ENCODE measurements at places on chromosomes 3 and 15. TPM values are rescaled to one million over a fixed set of nuclear protein-coding genes. Genes with fewer than 3 reads are reported as not detected.

The CHP1 gene
- 46.1 TPM for total RNA-seq

The FYTTD1 gene
- total RNA-seq = 20.9 TPM

DNA sequence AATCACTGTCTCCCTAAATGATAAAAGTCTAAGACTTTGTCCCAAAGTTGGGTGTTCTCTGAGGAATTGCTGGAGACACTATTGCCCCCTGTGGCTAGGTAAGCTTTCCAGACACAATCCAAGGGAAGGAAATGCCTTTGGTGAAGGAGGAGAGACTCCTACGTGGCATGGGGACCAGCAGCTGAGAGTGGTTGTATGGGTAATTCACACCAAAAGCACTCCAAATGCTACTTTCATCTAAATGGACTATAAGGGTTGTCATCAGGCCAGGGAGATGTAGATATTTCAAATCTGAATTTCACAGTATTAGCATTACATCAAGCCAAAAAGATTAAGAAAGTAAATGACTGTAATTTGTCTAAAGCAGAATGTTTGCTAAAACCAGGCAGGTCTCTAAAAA is 400.8 kb upstream of the THBS1 start:
- H3K27me3 ChIP-seq = no peaks in the 10 kb centered on the region
- H3K4me3 ChIP-seq = no peak overlapping the region
- no peaks in the 10 kb centered on the region for H3K36me3 ChIP-seq
- no peak for DNase-seq
- H3K27ac ChIP-seq = peak overlapping the region; percentile 41
- peaks cover 38% of the 10 kb centered on the region for H3K4me1 ChIP-seq

DNA sequence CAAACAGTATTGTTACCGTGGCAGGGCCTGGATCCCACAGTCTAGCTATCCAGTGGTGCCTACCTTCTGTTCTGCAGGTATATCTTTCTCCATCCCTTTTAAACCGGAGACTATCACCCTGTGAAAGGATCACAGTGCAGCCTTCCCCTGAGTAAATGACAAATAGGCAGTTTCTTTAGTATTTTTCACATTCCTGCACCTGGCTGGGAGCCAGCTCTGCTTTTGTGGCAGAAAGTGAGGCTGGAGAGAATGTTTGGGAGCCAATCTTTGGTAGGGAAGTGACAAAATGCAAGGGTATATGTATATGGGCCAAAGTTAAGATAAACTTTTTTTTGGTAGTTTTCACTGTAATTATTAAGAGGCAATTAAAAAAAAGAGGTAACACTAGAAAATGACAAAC is 54.8 kb downstream of the ARHGEF26 start:
- H3K27ac ChIP-seq = no peak overlapping the region
- DNase-seq = no peak
- no peaks in the 10 kb centered on the region for H3K36me3 ChIP-seq
- H3K27me3 ChIP-seq = no peaks in the 10 kb centered on the region
- no peaks in the 10 kb centered on the region for H3K4me1 ChIP-seq

- no peak overlapping the region for H3K27ac ChIP-seq
- H3K27me3 ChIP-seq = no peaks in the 10 kb centered on the region
- DNase-seq = no peak
Measured at GRCh38 chr3:24401811-24402185, 92.9 kb downstream of the THRB start.

DNA sequence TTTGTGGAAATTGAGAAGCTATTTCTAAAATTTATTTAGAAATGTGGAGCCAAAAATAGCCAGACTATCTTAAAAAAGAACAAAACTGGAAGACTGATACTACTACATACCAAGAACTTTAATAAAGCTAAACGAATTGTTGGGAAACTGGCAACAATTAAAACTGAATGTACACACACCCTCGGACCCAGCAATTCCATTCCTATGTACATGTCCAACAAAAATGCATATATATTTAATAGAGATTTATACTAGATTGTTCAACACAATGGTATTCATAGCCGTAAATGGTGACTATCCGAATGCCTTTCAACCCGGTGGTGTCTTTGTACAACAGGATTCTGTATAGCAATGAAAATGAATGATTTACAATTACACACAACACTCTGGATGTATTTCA is 136.5 kb upstream of the RASGRP1 start:
- H3K4me3 ChIP-seq = no peak overlapping the region
- no peak for DNase-seq
- H3K36me3 ChIP-seq = no peaks in the 10 kb centered on the region
- no peak overlapping the region for H3K27ac ChIP-seq
- peaks cover 7% of the 10 kb centered on the region for H3K4me1 ChIP-seq

- H3K36me3 ChIP-seq = no peaks in the 10 kb centered on the region
- H3K4me3 ChIP-seq = no peak overlapping the region
- H3K27ac ChIP-seq = no peak overlapping the region
Measured at GRCh38 chr3:133930341-133930933, 34.8 kb upstream of the RAB6B start.

The PAK6 gene
- 0.09 TPM for total RNA-seq

- no peaks in the 10 kb centered on the region for H3K27me3 ChIP-seq
- H3K4me3 ChIP-seq = no peak overlapping the region
- H3K4me1 ChIP-seq = peaks cover 16% of the 10 kb centered on the region
Measured at GRCh38 chr3:32586356-32586755, 15.7 kb upstream of the DYNC1LI1 start.

The CYP8B1 gene
- total RNA-seq = not detected

All from SJSA1 (cell line).